ENCODE measurements at places on chromosomes 7 and 10. TPM values are rescaled to one million over a fixed set of nuclear protein-coding genes. Genes with fewer than 3 reads are reported as not detected.

Gene PDZD7
- total RNA-seq: 0.32 TPM

Gene SPDYE9
- total RNA-seq: not detected

Gene CHST3
- total RNA-seq: 0.47 TPM

Gene TFAM
- total RNA-seq: 112 TPM

Gene SLC26A5
- total RNA-seq: not detected

Gene GPC2
- 6.1 TPM for total RNA-seq

Gene LRIT1
- total RNA-seq: not detected

Gene SCD
- 203 TPM for total RNA-seq

Gene IFIT1
- total RNA-seq: 6.5 TPM

Gene LLCFC1
- total RNA-seq: not detected

Gene CTAGE15
- total RNA-seq: 1.4 TPM

Gene SH2D4B
- not detected for total RNA-seq

Gene AGFG2
- 49.3 TPM for total RNA-seq

Gene CACNB2
- total RNA-seq: not detected

Gene CFAP69
- 0.25 TPM for total RNA-seq

Gene KCNH2
- 0.54 TPM for total RNA-seq

Gene RELN
- not detected for total RNA-seq

Gene NCF1
- 0.35 TPM for total RNA-seq

Gene BPGM
- total RNA-seq: 18.6 TPM

Gene CCDC172
- not detected for total RNA-seq

Gene SPACDR
- 3.5 TPM for total RNA-seq

Gene MCM10
- total RNA-seq: 86.0 TPM

Gene IRF5
- 7.2 TPM for total RNA-seq

Gene AMPH
- 0.07 TPM for total RNA-seq

Gene AKR1D1
- not detected for total RNA-seq

Gene DAGLB
- 9.8 TPM for total RNA-seq

Gene ANKRD1
- total RNA-seq: not detected

Gene EN2
- total RNA-seq: not detected

Gene RBM20
- total RNA-seq: 0.05 TPM

Gene ZNF117
- total RNA-seq: 3.5 TPM

Gene KCNMA1
- 0.18 TPM for total RNA-seq

Gene SORCS3
- not detected for total RNA-seq

Gene MTURN
- total RNA-seq: 4.2 TPM

Gene ZNF804B
- not detected for total RNA-seq

Gene NOS3
- 9.3 TPM for total RNA-seq

Gene GPNMB
- total RNA-seq: 0.42 TPM

Gene COL13A1
- total RNA-seq: not detected

Gene SUMF2
- 128 TPM for total RNA-seq

Gene GBX1
- total RNA-seq: not detected
